ENCODE measurements at places on chromosomes 2 and 18.

DNA sequence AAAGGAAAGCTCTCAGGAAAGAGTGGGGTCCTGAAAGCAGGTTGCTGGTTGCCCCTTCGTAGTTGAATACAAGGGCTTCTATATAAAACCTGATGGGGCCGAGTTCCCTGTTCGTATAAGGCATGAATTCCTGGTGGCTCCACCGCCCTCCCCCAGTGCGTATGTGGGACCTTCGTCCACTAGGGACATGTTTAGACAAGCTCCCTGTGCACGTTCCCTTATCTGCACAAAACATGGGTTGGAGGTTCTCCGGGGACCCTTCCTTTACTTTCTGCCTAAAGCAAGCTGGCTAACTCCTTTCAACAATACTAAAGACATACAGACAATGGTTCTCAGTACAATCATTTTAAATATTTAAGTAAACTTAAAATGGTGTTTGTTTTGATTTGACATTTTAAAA lies 8.0 kb downstream of the CLUL1 start:
- no peak for DNase-seq

GRCh38 chr18:46253498-46253897 lies 149.3 kb downstream of the HAUS1 start:
- no peak for DNase-seq

GRCh38 chr2:13193075-13193474 lies 476.3 kb downstream of the TRIB2 start:
- DNase-seq, result no peak

- DNase-seq, result no peak
Observed at GRCh38 chr2:42569883-42570282, 1.5 kb downstream of the MTA3 start.

GRCh38 chr2:121288454-121289231 lies 3.6 kb upstream of the TFCP2L1 start:
- DNase-seq, result no peak

GRCh38 chr2:70509565-70509964 lies 44.1 kb downstream of the TGFA start:
- no peak for DNase-seq

DNA sequence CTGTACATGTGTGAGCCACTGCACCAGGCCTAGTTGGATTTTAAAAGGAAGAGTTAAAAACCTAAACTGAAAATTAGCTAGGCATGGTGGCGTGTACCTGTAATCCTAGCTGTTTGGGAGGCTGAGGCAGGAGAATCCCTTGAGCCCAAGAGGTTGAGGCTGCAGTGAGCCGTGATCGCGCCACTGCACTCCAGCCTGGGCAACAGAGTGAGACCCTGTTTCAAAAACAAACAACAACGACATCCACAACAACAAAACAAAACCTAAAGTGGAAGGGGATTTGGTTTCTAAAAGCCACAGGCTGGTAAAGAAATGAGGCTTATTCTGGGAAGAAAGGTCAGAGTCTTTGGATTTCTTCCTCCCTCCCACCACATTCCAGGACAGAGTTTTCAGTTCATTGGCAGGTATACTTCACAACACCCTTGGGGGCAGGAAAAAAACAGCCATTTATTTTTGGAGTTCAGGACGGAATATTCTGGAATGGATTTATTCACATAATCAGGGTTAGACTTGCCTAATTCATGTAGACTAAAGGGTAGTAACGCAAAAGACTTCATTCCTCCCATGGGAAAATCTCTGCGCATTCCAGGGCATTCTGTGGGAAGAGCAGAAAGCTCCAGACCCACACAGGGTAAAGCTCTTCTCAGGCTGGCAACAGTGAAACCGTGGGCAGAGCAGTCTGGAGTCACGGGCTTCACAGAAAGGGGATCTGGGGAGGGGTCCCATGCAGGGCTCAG lies 34.9 kb downstream of the TEX44 start:
- DNase-seq, result no peak

GRCh38 chr2:241852981-241853631 lies 5.6 kb downstream of the PDCD1 start:
- no peak for DNase-seq

- DNase-seq, result peak; percentile 93
Observed at GRCh38 chr2:119252186-119253113, 28.8 kb downstream of the STEAP3 start.

GRCh38 chr2:176553685-176554100 lies 284.5 kb downstream of the MTX2 start:
- no peak for DNase-seq

GRCh38 chr2:1450915-1451314 lies 37.7 kb downstream of the TPO start:
- no peak for DNase-seq

DNA sequence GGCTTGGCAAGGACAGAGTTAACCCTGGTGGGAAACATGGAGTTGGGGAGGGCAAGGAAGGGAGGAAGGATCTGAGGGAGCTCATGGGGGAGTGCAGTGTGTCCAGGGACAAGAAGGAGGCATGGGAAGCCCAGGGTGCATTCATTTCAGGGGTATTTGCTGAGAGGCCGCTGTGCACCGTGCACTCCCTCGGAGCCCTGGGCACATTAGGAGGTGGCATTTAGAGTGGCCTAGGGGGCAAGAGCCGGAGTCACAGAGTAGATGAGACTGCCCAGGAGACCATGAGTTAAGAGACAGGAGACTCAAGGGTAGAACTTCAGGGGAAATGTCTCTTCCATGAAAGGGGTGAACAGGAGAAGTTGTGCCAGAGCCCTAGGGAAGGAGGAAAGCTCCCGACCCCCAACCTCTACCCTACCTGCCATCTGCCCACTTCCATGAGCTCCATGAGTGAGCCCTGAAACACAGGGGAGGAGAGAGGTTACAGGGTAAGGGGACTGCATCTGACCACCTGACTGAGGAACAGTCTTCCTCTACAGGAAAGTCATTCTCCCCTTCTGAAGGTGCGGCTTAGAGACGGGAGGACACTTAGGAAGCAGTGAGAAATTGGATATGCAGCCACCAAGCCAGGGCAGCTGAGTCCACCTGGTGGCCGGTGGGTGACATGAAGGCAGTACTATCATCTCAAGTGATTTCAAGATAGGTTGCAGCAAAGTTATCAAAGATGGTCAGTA lies 58.5 kb upstream of the COPS8 start:
- DNase-seq, result no peak

- DNase-seq, result no peak
Observed at GRCh38 chr2:54586062-54586461, 129.9 kb downstream of the SPTBN1 start.

DNA sequence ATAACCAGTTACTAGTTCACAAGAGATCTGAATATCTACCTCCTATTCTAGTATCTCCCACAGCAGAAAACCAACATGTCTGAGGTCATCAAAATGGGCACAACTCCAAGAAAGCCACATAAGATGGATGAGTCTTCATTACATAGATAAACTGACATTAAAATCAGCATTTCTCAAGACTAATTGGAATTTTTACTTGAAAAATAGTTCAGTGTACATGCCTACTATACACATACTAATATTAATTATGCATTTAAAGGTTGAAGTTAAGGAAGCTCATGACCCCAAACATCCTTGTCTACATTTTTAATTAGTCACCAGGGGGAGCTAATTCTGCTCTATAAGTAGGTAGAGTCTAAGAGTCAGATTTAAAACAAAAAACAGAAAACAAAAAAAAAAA lies 41.9 kb downstream of the ZNF521 start:
- DNase-seq, result no peak

DNA sequence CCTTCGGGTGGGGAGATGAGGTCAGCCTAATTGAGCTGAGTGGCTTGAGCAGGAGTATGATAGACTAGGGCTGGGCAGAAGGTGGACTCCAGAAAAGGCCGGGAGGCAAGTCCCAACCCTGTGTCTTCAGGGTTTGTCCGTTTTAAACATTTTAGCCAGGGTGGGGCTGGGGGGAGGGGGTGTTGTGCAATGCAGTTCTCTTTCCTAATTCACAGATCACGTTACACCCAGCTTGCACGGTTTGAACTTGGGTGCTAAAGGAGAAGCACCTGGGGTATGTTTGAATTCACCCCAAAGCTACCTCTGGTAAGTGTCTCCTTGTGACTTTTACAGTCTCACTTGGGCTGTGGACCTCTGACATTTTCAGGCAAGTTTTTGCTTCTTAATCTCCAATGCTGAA lies 233.3 kb downstream of the AGAP1 start:
- DNase-seq, result no peak

GRCh38 chr2:105486762-105487141 lies 87.9 kb upstream of the FHL2 start:
- DNase-seq, result no peak

- no peak for DNase-seq
Observed at GRCh38 chr18:12362473-12363174, 14.4 kb downstream of the AFG3L2 start.

GRCh38 chr2:69926849-69927515 lies 12.1 kb downstream of the MXD1 start:
- no peak for DNase-seq

- peak; percentile 17 for DNase-seq
Observed at GRCh38 chr2:30026091-30027055, 105.0 kb upstream of the ALK start.

- DNase-seq, result no peak
Observed at GRCh38 chr2:46485002-46485401, 5.6 kb downstream of the TMEM247 start.

DNA sequence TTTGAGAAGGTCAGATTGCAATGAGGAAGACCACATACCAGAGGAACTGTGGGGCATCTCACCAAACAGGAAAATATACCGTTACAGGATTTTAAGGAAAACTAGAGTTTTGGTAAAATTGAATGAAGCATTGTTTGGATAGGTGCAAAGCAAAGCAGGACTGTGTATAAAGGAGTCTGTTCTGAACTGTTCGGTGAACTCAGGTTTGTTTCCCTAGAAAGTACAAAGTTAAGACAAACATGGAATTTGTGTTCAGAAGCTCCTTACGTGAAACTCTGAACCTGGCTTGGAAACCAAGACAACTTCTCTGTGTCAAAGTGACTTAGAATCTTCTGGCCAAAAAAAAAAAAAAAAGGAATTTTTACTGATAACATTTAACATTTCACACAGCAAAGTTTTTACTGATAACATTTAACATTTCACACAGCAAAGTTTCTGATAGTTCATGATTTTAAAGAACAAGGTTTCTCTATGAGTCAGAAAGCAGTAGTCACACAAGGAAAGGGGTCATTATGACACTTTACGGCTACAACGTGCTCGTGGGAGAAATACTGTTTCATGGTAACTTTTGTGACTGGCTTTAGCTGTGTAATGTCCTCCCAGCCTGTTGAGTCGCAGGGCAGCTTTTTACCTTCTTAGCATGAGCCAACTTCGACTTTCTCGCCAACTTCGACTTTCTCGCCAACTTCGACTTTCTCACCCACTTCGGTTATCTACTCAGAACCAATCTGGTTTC lies 21.2 kb upstream of the TET3 start:
- DNase-seq, result no peak

DNA sequence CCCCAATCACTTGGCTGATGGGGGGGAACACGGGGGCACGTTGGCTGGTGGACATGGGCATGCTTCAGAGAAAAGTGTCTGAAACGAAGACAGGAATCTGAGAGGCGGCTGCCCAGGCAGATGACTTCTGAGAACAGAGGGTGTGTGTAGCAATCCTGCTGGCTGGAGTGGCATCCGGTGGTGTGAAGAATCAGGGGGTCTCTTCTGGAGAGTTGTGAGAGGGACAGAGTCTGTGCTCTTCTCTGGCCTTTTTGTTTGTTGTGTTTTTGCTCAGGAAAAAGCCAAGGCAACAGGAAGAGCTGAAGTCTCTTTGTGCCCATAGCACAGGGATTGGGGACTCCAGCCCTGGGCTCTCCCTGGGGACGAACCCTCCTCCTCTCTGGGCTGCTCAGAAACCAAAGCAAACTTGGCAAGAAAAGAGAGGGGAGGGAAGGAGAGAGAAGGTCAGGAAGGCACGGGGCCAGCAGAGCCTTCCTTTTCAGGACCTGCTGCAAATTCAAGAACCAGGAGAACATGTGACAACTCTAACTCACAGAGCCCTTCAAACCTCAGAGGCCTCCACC lies 97.0 kb upstream of the SMAD2 start:
- DNase-seq, result no peak

GRCh38 chr18:78936251-78937005 lies 43.2 kb upstream of the SALL3 start:
- DNase-seq, result no peak

- DNase-seq, result no peak
Observed at GRCh38 chr18:61034580-61034979, 298.6 kb upstream of the CDH20 start.

GRCh38 chr18:55839343-55839742 lies 251.4 kb upstream of the TCF4 start:
- peak; percentile 56 for DNase-seq

GRCh38 chr2:56334622-56335021 lies 150.8 kb downstream of the CCDC85A start:
- no peak for DNase-seq

GRCh38 chr18:22466608-22467395 lies 49.1 kb upstream of the CTAGE1 start:
- DNase-seq, result peak; percentile 71

DNA sequence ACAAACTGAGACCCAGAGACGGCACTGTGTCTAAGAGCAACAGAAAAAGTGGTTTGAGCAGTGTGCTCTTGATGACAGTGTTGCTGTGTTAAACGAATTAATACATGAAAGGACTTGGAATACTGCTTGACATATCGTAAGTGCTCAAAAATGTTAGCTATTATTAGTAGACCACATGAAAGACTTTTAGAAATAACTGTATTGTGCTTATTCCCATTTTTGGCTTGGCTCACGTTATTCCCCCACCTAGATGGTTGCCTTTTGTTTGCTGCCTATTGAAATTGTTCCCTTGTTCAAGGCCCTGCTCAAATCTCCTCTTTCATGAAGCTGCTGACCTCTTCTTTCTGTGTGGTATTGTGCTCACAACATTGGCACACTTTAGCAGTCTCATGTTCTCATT lies 27.8 kb upstream of the C2orf74 start:
- DNase-seq, result no peak

- DNase-seq, result no peak
Observed at GRCh38 chr2:99734236-99734635, 244.4 kb upstream of the REV1 start.

GRCh38 chr2:136653861-136654260 lies 111.5 kb upstream of the THSD7B start:
- DNase-seq, result no peak

- no peak for DNase-seq
Observed at GRCh38 chr2:62216113-62216512, 20.2 kb downstream of the B3GNT2 start.

- peak; percentile 69 for DNase-seq
Observed at GRCh38 chr2:205405752-205406151, 276.5 kb upstream of the NRP2 start.

- DNase-seq, result no peak
Observed at GRCh38 chr2:24986372-24986771, 14.6 kb upstream of the DNAJC27 start.

- no peak for DNase-seq
Observed at GRCh38 chr2:148615381-148615841, 29.1 kb upstream of the EPC2 start.

GRCh38 chr2:160838147-160838546 lies 322.1 kb upstream of the TANK start:
- no peak for DNase-seq
